ENCODE measurements at places on chromosomes 2 and 18. TPM values are rescaled to one million over a fixed set of nuclear protein-coding genes. Genes with fewer than 3 reads are reported as not detected.

- DNase-seq, result no peak
Observed at GRCh38 chr2:34104601-34105000, 505.5 kb upstream of the FAM98A start.

- DNase-seq, result peak; percentile 27
Observed at GRCh38 chr2:217714287-217714751, 288.5 kb downstream of the TNS1 start.

GRCh38 chr2:67752199-67752598, 310.6 kb downstream of the C1D start:
- no peak for DNase-seq

DNA sequence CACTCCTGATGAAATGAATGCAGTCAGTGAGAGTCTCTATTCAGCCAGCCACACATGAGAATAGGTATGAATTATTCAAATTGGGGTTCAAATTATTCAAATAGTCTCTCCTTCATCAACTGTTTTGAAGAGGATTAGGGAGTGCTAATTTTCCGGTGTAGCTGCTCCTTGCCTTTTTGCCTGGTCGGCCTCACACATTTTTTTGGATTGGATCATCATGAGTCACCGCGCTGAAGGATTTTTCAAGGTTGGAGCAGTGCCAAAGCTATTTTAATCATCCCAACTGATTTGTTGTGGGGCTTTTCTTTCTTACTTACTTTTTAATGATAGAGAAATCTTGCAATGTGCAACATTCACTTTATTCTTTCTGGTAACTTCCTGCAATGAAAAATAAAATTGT, 2.4 kb upstream of the DTNA start:
- DNase-seq, result peak; percentile 81

- no peak for DNase-seq
Observed at GRCh38 chr2:226151157-226151556, 648.5 kb downstream of the IRS1 start.

DNA sequence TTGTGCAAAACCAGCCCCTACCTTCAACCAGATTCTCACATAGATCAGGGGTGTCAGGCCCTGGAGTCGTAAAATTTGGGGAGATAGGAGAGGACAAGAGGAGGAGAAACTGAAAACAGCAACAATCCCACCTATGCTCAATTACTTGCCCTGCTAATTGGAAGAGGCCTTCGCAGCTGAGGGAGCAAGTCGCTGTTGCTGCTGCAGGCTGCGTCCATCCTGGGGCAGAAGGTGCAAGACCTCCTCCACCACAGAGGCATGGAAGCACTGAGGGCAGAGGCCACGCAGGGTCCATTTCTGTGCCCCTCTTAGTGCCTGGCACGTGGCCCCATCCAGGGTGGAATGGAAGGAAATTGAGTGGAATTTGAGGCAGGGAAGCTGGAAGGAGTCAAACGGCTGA, 36.5 kb downstream of the CNGA3 start:
- no peak for DNase-seq

- DNase-seq, result peak; percentile 54
Observed at GRCh38 chr18:24488824-24489493, 28.5 kb downstream of the HRH4 start.

DNA sequence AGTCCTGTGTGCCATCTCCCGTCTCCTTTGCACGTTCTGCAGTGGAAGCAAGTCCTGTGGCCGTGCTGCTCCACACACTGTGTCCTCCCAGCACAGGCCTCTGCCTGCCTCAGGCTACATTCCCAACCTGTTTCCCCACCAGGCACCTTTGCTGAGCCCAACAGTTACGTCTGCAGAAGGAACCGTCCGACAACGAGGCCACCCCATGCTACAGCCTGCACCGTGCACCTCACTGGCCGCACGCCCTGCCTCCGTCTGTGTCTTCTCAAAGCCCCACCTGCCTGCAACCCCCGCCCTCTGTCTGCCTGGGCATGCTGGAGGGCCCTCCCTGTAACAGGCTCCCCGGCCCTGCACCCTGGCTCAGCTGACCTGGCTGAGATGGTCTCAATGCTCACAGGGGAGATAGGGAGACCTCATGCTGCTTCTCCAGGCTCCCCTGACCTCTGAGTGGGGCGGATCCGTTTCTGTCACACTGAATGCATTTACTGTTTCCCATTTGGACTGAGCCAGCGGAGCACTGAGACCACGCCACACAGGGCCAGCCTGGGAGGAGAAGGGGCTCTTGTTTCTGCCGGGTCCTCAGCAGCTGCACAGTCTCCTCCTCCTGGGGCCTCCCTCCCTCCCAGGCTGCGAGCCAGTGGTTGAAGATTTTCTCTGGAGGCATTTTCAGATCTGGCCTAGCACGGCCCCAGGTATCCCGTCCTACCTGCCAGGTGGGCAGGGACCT, 109.1 kb upstream of the OTOS start:
- DNase-seq, result no peak

DNA sequence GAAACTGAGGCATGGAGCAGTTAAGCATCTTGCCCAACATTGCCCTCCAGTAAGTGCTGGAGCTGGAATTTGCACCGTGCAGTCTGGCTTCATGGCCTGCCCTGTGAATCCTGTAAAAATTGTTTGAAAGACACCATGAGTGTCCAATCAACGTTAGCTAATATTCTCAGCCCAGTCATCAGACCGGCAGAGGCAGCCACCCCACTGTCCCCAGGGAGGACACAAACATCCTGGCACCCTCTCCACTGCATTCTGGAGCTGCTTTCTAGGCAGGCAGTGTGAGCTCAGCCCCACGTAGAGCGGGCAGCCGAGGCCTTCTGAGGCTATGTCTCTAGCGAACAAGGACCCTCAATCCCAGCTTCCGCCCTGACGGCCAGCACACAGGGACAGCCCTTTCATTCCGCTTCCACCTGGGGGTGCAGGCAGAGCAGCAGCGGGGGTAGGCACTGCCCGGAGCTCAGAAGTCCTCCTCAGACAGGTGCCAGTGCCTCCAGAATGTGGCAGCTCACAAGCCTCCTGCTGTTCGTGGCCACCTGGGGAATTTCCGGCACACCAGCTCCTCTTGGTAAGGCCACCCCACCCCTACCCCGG, 1.3 kb downstream of the PROC start:
- no peak for DNase-seq

DNA sequence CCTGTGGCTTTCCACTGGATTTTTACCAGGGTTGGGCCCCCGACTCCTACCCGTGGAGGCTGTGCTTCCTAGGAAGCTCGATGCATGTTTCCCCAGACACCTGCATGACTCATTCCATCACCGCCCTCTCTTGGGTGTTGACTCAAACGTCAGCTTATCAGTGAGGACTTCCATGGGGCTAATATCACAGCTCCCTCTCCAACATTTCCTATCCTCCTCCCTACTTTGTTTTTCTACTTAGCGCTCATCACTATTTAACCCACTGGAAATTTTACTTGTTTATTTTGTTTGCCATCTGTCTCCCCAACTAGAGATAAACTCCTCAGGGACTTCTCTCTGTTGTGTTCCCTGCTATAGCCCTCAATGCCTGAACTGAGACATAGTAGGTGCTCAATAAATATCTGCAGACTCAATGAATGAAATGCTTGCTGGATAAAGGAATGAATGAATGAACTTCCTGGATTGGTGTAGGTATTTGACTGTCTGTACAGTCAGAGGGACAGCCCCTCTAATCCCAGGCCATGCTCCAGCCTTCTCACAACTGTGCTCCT, 89.7 kb upstream of the MSH2 start:
- DNase-seq, result no peak

GRCh38 chr2:75595541-75596395, 35.0 kb upstream of the EVA1A start:
- no peak for DNase-seq

DNA sequence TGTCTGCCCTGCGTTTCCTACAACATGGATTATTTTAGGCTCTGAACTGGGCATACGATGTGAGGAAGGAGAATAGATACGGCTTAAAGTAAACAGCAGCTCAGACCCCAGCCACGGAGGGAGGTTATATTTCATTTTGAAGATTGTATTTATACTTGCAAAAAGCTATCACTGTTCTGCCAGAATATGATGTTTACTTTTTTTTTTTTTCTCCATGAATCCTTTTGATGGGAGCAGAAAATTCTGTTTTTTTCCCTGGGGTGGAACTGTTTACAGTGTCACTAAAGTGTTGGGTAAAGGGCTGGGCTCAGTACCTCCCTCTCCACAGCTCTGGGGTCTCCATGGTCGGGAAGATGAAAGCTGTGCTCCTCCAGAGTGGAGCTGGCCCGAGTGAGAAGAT, 13.1 kb downstream of the PCARE start:
- no peak for DNase-seq

- DNase-seq, result peak; percentile 20
Observed at GRCh38 chr2:230913406-230914143, 11.5 kb downstream of the GPR55 start.

- DNase-seq, result no peak
Observed at GRCh38 chr2:231887756-231888155, 38.4 kb downstream of the NPPC start.

GRCh38 chr2:53182601-53183000, 585.0 kb upstream of the CHAC2 start:
- no peak for DNase-seq

- no peak for DNase-seq
Observed at GRCh38 chr18:10437837-10438236, 16.6 kb upstream of the APCDD1 start.

GRCh38 chr2:200317975-200318374, 11.5 kb downstream of the SPATS2L start:
- DNase-seq, result no peak

- no peak for DNase-seq
Observed at GRCh38 chr2:236631856-236632291, 62.2 kb downstream of the ACKR3 start.

GRCh38 chr2:20592106-20593071, 58.5 kb downstream of the HS1BP3 start:
- DNase-seq, result no peak

- DNase-seq, result no peak
Observed at GRCh38 chr2:72413716-72414115, 266.1 kb upstream of the CYP26B1 start.

GRCh38 chr2:230891509-230891908, 26.8 kb downstream of the ITM2C start:
- DNase-seq, result no peak

DNA sequence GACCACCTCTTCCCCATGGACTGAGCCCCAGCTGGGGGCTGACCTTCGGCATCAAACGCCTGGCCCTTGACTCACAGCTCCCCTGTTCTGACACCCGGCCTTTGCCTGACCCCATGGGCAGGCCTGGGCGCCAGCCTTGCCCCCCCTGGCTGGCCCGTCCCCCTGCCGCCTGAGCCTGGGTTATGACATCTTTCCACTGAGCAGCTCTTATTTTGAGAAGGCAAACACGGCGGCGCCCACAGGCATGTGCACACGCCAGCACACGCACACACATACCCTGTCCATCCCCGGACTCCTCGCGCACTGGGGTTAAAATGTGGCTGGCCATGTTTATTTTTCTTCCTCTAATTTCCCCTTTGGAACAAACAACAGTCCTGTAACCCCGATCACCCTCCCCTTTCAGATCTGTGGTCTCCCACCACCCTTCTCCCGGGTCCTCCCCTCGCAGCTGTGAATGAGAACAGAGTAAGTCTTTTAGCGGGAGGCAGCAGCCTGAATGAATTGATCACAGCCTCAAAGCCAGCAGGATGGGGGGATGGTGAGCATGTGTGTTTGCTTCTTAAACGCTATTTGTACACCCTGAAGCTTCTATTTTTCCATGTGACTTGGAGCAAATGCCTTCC, 11.8 kb upstream of the ATOH8 start:
- DNase-seq, result peak; percentile 25

- DNase-seq, result no peak
Observed at GRCh38 chr2:197847651-197848401, 43.4 kb downstream of the PLCL1 start.

DNA sequence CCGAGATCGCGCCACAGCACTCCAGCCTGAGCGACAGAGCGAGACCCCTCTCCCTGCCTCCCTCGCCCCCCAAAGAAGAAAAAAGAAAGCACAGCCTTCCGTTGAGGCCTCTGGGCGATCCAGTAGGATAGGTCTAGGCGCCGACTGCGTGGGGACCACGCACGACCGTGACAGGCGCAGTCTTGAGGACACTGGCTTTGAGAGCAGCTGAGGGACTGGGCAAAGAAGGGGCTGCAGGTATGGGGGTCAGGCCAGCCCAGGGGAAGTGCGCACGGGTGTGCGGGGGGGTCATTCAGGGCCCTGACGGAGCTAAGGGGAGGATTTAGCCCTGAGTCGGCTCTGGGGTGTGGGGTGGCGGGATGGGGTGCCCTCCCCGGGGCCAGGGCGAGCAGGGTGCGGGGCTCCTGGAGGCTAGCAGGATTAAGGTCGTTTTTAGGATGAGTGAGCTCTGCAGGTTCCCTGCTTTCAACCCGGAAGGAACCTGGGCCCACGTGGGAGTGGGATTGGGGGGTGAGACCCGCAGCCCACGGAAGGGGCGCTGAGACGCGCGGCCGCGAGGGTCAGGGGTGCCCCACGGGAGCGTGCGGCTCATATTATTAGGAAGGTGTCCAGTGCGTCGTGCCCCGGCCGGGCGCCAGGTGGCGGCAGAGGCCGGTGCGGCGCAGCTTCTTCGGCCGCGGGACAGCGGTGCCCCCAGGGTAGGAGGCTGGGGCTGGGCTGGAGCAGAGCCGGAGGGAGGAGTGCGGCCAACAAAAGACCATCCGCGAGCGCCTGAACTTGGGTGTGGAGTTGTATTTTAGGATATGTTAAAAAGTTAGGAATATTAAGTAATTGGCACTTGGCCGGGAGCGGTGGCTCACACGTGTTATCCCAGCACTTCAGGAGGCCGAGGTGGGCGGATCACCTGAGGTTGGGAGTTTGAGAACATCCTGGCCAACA, 20.5 kb upstream of the ZNF236 start:
- peak; percentile 43 for DNase-seq

DNA sequence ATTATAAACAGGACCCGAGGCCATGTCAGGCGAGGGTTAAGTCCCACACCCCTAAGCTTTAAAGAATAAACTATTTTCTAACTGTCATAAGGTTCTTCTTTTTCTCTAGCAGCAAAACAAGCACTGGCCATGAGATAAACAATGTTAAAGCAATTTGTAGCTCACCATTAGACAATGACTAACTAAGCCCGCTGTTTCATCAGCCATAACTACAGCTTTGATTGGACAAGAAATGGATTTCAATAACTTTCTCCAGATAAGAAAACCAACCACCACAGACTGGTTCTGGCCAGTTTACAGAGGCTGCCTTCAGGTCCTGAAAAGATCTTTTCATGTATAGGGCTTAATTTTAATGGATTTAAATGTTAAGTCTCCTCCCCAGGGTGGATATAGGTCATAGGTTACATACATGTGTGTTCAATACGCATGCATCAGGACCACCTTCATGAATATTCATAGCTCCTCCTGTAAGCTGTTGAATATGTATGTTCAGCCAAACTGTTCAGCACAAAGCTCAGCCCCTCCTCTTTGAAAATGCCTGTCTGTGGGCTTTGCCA, 108.7 kb upstream of the RAB6C start:
- no peak for DNase-seq

The SCN9A gene
- total RNA-seq, result not detected

The MC5R gene
- not detected for total RNA-seq

The HOXD12 gene
- not detected for total RNA-seq

The KANSL3 gene
- 33.5 TPM for total RNA-seq

The CD28 gene
- total RNA-seq, result not detected

The IMPA2 gene
- 51.4 TPM for total RNA-seq

The DYNAP gene
- total RNA-seq, result not detected

The GCC2 gene
- total RNA-seq, result 13.5 TPM

The HOXD10 gene
- not detected for total RNA-seq

The MAP3K19 gene
- total RNA-seq, result not detected

The IL1F10 gene
- not detected for total RNA-seq

All from G401 (cell line).